ENCODE measurements at places on chromosomes 13 and 19.

- peak; percentile 40 for DNase-seq
Observed at GRCh38 chr19:43984687-43985000, 656 bp downstream of the ZNF155 start.

GRCh38 chr13:20713751-20714150, 10.3 kb downstream of the IL17D start:
- peak; percentile 70 for DNase-seq

DNA sequence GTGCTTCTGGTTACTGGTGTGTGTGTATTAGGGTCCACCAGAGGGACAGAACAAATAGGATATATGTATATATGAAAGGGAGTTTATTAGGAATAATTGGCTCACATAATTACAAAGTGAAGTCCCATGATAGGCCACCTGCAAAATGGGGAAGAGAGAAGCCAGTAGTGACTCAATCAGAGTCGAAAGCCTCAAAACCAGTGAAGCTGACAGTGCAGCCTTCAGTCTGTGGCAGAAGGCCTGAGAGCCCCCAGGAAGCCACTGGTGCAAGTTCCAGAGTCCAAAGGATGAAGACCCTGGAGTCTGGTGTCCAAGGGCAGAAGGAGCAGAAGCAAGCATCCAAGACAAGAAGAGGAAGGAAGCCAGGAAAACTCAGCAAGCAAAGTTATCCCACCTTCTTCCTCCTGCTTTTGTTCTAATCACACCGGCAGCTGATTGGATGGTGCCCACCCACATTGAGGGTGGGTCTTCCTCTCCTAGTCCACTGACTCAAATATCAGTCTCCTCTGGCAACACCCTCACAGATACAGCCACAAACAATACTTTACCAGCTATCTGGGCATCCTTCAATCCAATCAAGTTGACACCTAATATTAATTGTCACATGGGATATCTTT, 21.7 kb upstream of the SCEL start:
- no peak for DNase-seq

DNA sequence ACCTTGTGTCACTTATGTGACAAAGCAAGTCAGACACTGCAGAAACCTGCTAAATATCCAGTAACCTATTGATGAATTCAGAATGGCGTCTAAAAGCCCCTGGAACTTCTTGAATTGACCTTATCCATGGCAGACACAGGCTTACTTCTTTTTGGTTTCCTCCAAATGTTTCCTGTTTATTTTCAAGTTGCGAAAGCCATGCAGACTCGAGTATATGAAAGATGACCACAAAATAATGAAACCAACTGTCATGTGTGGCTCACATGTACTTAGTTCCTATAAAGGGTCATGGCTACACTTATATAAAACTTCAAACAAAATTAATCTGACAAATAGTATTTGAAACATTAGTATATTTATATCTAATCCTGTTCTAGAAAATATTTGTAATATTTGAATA, 113.1 kb upstream of the FNDC3A start:
- DNase-seq, result no peak

- no peak for DNase-seq
Observed at GRCh38 chr19:5230730-5231555, 109.7 kb downstream of the PTPRS start.

DNA sequence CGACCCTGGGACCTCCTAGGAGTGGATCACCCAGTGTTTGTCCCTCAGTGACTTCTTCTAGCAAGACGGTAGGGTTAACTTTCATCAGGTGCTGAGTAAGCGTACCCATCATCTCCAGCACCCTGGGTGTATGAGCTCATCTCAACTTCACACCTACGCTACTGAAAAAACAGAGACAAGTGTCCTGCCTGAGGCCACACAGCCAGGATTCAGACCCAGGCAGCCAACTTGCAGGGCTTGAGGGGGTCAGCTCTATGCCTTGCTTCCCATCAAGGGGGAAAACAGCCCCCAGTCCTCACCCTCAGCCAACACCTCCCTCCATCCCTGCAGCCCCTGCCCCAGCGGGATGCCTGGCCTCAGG, 4.6 kb downstream of the TLE2 start:
- no peak for DNase-seq

DNA sequence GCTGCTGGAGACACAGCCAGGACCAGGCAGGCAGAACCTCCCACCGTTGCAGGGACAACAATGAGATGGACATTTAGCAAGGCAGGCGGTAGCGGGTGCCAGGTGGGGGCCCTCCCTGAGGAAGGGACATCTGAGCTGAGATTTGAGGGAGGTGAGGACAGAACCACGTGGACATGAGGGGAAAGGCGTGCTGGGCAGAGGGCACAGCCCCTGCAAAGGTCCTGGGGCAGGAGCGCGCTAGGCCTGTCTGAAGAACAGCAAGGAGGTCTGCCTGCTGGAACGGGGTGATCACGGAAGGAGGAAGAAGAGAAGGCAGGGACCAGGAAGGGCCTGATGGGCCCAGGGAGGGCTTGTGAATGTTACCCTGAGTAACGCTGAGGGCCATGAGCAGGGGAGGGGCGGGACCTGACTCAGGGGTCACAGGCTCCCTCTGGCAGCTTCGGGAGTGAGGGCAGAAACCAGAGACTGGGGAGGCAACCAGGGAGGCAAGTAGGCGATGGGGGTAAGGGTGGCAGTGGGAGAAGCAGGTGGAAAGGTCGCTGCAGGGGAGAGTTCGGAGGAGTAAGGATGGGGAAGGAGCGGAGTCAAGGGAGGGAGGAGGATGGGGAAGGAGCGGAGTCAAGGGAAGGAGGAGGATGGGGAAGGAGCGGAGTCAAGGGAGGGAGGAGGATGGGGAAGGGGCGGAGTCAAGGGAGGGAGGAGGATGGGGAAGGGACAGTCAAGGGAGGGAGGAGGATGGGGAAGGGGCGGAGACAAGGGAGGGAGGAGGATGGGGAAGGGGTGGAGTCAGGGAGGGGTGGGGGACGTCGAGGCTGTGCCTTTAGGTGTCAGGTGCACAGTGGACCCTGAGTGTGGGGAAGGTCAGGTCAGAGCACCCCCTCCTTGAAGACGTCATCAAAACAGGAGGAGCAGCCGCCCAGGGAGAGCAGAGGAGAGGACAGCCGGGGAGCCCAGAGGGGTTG, 15.7 kb upstream of the B3GNT3 start:
- DNase-seq, result peak; percentile 23

DNA sequence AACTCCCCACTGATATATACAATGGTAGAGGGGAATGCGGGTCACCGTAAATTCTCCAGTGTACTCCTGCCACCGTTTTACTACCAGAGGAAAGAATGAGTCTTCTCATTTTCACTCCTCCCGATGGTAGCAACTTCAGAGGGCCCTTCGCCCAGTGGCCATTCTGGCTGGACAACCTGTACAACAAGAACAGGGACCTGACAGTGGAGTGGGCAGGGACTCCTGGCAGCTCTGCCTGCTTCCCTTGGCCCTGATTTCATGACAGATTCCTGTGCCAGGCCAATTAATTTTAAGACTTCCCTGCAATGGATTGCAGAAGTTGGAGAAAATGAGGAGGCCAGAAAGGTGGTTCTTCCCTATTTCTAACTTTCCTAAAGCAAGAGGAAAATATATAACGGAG, 148.9 kb downstream of the GPC6 start:
- DNase-seq, result no peak

Measured in GM03348 (cell line).